ENCODE measurements at places on chromosomes 6 and 20. TPM values are rescaled to one million over a fixed set of nuclear protein-coding genes. Genes with fewer than 3 reads are reported as not detected.

The APMAP gene
- 218 TPM for total RNA-seq

The MICA gene
- total RNA-seq = 0.42 TPM

GRCh38 chr6:155544677-155545076 lies 89.0 kb upstream of the NOX3 start:
- no peak for DNase-seq

- no peak for DNase-seq
Observed at GRCh38 chr6:137399881-137400443, 94.2 kb downstream of the OLIG3 start.

DNA sequence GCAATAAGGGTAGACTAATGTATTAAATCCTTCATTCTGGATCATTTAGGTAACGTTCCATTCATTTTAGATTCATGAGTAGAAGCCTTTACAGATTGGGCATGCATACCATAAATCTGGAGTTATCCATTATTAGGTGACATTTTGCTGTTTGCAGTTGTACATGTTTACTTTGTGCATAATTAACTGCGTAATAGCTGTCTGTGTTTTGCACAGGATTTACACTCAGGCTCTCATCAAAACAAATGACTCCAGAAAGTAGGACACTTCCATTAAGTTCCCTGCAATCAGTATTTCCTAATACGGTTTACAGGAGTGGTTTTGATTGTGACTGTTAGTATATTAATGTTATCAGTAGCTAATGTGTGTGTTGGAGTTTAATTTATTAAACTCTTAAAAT lies 997.4 kb downstream of the HACE1 start:
- DNase-seq = no peak

GRCh38 chr6:76706631-76707030 lies 634.2 kb upstream of the IMPG1 start:
- DNase-seq = no peak

The CPNE5 gene
- total RNA-seq = 2.9 TPM

DNA sequence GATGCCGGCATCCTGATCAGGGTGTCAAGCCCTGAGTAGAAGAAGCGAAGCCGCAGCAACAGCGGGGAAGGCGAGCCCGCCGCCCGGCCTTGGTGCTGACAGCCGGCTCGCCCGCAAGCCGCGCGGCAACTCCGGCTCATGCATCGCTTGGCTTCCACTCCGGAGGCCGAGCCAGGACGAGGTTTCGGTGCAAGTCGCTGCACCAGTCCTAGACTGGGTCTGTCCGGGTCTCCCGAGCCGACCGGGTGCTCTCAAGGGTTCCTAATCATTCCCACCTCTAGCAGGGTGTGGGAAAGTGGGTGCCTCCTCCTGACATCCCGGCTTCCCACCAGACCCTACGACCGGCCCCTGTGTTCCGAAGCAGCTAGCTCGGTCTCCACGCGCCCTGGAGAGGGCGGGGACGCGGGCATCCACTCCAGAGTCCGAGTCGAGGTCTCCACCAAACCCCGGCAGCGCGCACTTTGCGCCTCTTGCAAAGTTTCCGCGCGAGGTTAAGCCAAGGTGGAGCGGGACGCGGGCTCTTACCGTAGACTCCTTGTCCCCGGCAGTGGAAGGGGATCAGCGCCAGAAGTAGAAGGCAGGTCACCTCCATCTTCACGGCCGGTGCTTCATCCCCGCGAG lies 1.4 kb downstream of the MDGA1 start:
- peak; percentile 49 for DNase-seq

The NKX2-2 gene
- total RNA-seq = 1.2 TPM

The HCRTR2 gene
- not detected for total RNA-seq

DNA sequence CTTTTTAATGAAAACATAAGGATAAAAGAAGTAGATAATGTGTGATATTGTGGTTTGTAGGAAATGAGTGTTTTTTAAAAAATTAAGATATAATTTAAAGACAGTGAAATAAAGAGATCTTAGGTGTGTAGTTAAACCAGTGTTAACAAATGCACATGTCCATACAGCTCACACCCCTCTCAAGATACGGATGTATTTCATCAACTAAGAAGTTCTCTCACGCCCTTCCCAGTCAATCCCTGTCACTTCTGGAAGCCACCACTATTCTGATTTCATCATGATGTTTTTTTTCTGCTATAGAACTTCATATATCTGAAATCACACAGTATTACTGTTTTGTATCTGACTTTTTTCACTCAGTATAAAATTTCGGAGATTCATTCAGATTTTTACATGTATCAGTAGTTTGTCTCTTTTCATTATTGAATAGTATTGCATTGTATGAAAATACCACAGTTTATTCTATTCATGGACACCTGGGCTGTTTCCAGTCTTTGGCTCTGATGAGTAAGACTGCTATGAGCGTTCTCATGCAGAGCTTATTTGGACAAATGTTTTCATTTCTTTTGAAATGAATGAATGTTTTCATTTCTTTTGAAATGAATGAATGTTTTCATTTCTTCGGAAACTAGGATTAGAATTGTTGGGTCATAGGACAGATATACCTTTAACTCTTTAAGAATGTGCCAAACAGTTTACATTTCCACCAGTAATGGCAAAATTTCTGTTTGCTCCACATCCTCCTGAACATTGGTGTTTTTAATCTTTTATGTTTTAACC lies 49.7 kb upstream of the ELOVL5 start:
- no peak for DNase-seq

- DNase-seq = no peak
Observed at GRCh38 chr6:25535632-25536225, 116.3 kb upstream of the SCGN start.

GRCh38 chr20:47035026-47035590 lies 140.5 kb downstream of the EYA2 start:
- DNase-seq = no peak

DNA sequence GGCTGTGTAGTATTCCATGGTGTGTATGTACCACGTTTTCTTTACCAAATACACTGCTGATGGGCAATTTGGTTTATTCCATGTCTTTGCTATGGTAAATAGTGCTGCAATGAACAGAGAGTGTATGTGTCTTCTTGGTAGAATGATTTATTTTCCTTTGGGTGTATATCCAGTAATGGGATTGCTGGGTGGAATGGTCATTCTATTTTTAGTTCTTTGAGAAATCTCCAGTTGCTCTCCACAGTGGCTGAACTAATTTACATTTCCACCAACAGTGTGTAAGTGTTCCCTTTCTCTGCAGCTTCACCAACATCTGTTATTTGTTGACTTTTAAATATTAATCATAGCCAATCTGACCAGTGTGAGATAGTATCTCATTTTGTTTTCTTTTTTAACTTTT lies 13.9 kb downstream of the CST9L start:
- no peak for DNase-seq

- DNase-seq = no peak
Observed at GRCh38 chr20:16624106-16624505, 50.9 kb upstream of the KIF16B start.

DNA sequence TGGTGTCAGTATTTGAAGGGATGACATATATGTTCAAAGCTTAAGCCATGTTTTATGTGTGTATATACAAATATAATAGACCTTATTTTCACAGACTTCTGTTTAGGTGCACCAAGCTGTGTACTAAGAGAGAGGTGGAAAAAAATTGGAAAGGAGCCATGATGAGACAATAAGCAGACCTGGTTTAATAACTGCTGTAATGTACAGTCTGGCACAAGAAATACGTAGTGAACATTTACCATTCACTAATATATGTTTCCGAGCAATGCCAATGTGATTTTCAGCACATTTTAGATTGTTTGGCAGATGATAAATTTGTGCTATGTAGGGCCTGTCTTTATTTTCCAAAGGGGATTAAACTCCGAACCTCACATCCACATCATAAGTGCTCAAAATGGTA lies 116.3 kb downstream of the KHDC1L start:
- DNase-seq = no peak

DNA sequence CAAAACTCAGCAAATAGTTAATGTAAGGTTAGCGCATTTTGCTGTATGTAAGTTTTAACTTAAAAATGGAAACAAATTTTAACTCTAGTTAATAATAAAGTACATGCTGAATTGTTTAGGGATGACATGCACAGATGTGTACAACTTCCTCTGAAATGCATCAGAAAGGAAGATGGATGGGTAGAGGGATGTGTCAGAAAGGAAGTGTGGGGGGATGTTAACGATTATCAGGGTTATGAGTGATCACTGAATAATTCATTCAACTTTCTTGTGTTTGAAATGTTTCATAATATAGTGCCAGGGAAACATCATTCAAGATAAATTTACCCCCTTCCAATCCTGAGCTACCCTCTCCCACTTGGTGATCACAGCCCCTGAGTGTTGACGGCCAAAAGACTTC lies 87.6 kb downstream of the FOXA2 start:
- DNase-seq = no peak

DNA sequence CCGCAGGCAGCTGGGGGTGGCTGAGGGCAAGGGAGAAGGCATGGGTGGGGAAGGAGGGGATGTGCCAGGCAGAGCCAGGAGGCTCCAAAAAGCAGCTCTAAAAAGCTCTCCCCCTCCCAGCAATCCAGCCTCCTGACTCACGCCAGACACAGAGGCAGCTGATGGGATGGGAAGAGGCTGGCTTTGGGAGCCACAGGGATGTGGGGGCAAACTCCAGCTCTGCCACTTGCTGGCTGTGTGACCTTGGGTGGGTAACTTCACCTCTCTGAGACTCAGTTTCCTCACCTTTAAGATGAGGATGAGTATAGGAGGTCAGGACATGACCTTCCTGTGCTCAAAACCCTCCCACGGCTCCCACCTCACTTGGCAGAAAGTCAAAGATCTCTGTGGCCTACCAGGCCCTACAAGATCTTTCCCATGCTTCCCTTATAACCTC lies 148.9 kb downstream of the CEBPB start:
- DNase-seq = no peak

- DNase-seq = no peak
Observed at GRCh38 chr6:10580570-10580969, 59.4 kb downstream of the GCNT2 start.

The FUCA2 gene
- 19.2 TPM for total RNA-seq

The OOEP gene
- total RNA-seq = not detected

The HLA-DMB gene
- total RNA-seq = not detected

The PNRC1 gene
- 91.4 TPM for total RNA-seq

The PTCRA gene
- not detected for total RNA-seq

GRCh38 chr6:139510040-139510790 lies 135.8 kb upstream of the CITED2 start:
- no peak for DNase-seq

The SPTLC3 gene
- not detected for total RNA-seq
